ENCODE measurements at places on chromosomes 1 and 21. TPM values are rescaled to one million over a fixed set of nuclear protein-coding genes. Genes with fewer than 3 reads are reported as not detected.

THEM4 gene
- total RNA-seq: 10.0 TPM

FAM43B gene
- not detected for total RNA-seq

RIMS3 gene
- not detected for total RNA-seq

TSACC gene
- not detected for total RNA-seq

GRCh38 chr1:66069976-66070876 lies 277.5 kb downstream of the PDE4B start:
- no peak for DNase-seq

GRCh38 chr1:53512807-53513755 lies 53.9 kb downstream of the DMRTB1 start:
- no peak for DNase-seq

GRCh38 chr1:71660411-71660810 lies 579.6 kb upstream of the ZRANB2 start:
- peak; percentile 76 for DNase-seq

GRCh38 chr21:41621513-41621912 lies 113.6 kb upstream of the TMPRSS2 start:
- peak; percentile 50 for DNase-seq

- no peak for DNase-seq
These were observed 61.4 kb upstream of the VCAM1 start for GRCh38 chr1:100657876-100658715.

GRCh38 chr1:23193391-23194118 lies 23.7 kb downstream of the HTR1D start:
- DNase-seq: no peak

DNA sequence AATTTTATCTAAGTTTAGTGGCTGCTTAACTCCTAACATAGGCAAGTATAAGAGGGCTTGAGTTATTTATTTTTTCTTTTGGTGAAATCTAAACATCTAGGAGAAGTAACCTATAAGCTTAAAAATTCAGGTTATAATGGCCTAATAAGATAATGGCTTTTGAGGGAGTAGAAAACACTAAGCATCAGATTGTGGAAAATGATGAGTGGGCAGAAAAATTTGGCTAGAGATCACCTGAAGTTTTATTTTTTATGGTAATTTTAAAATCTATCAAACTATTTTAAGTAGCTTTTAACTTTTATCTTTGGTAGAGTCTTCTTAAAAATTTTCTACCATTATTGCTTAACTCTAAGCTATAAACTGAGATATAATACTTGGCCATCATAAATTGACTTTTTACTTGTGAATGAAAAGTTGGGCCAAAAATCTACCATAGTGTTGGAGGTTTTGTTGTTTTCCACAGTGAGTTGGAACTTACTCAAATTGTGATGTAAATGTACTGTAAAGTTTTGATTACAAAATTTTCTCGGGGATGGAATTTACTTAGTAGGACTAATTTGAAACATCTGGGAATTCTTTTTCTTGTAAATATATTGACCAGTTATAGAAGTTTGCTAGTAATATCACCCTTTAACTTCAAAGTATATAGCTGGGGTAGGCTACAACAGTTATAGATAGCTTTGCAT lies 63.9 kb downstream of the USP25 start:
- DNase-seq: peak; percentile 12

- DNase-seq: no peak
These were observed 225.3 kb upstream of the B3GALT2 start for GRCh38 chr1:193411714-193412113.
